ENCODE measurements at places on chromosomes 2 and 18.
A peak's percentile ranks its signal among the peaks of the same experiment; 100 is the strongest.

DNA sequence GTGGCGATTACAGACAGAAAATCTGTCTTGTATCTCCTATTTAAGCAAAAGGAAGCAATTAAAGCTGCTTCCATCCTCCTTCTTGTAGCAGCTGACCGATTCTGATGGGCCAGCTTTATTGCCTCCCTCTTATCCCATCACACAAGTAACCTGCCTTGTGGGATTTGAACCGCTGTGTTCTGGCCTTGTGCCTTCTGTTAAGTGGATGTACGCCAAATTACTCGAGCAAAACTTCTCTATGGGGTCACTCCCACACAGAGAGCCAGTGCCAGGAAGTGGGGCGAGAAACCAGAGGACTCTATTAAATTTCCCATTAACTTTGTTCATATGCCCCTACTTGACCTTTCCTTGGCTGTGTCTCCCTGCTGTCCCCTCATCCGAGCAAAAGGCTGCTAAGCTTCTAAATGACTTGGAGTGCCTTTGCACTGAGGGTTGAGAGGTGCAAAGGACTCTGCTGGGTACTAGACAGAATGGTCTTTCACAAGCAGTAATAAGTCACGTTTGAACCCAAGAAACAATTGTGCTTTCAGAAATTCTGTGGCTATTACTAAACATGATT is 672.5 kb downstream of the MBD2 start:
- DNase-seq: no peak

- no peak for DNase-seq
Observed at GRCh38 chr2:168482952-168483831, 27.1 kb downstream of the CERS6 start.

DNA sequence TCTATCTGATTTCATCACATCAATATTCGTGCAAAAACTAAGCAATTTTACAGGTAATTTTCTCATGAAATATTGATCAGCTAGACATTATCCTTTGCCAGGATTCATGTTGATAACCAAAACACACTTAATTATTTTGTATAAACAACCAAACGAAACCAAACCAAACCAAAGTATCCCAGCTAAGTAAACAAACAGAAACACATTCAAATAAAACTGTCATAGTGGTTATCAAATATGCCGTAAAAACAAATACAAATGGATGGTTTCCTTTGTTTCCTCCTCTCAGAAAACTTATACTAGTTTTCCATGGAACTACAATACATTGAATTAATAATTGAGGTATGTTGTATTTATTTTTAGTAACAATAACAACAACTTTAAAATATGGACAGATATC is 777.4 kb downstream of the DSC3 start:
- no peak for DNase-seq

DNA sequence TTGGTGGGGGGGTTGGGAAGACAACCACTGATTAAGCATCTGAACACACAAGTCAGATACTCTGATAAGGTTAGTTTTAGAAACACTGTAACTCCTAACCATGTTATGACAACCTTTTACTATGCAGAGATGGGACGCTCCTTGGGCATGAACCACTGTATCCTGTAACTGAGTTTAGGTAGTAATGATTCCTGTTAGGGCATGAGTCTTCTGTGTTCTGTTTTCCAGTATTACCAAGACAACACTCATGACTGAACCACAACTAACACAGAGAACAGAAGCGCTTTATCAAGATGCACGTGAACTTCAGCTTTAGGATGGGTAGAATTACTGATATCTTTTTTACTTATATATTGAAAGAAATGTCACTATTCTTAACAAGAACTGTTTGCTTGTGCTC is 14.1 kb upstream of the CREB1 start:
- no peak for DNase-seq

DNA sequence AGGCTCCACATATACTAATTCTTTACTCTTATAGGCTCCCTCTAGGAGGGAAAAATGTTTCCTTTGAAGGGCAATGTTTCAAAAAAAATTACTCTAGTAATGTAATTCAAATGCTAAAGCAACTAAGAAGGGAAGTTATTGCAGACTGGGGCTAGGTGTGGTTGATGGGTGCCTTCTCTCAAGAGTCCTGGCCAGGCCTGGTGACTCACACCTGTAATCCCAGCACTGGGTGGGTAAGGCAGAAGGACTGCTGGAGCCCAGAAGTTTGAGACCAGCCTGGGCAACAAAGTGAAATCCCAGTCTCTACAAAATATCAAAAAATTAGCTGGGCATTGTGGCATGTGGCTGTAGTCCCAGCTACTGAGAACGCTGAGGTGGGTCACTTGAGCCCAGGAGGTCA is 31.2 kb upstream of the CDKL4 start:
- no peak for DNase-seq

DNA sequence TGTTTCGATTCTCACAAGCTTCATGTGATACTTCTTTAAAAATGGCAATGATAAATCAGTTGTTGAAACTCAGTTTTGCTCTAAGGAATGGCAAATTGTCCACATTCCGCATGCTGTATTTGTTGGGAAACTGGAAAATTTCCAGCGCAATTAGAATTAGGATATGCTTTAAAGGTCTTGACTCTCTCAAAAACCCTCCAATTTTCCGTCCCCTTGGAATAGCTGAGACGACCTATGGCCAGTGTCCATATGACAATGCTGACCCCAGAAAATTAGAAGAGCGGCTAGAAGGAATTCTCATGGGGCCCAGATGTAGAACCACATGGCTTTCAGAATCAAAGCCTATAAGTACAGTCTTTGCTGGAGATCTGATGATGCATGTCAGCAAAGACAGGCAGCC is 170.8 kb downstream of the TMEM18 start:
- DNase-seq: no peak

- DNase-seq: no peak
Observed at GRCh38 chr18:50819027-50819727, 639 bp downstream of the MRO start.

DNA sequence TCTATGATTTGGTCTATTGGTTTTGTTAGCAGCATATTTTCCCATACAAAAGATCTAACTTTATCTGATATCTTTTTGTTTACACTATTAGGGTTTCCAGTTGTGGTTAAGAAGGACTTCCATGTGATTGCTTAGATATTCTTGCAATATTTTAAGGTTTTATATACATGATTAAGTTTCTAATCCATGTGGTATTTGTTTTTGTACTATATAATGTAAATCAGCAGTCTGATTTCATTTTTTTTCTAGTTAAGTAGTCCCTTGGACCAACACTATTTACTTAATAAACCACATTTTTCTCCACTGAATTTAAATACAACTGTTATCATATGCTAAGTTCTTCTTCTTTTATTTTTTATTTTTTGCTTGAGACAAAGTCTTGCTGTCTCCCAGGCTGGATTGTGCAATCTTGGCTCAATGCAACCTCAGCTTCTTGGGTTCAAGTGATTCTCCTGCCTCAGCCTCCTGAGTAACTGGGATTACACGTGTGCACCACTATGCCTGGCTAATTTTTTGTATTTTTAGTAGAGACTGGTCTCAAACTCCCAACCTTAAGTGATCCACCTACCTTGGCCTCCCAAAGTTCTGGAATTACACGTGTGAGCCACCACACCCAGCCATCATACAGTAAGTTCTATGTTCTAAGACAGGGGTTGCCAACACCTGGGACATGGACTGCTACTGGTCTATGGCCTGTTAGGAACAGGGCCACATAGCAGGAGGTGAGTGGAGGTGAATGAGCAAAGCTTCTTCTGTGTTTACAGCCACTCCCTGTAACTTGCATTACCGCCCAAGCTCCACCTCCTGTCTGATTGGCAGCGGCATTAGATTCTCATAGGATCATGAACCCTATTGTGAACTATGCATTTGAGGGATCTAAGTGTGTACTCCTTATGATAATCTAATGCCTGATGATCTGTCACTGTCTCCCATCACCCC is 58.5 kb upstream of the RAB27B start:
- no peak for DNase-seq

DNA sequence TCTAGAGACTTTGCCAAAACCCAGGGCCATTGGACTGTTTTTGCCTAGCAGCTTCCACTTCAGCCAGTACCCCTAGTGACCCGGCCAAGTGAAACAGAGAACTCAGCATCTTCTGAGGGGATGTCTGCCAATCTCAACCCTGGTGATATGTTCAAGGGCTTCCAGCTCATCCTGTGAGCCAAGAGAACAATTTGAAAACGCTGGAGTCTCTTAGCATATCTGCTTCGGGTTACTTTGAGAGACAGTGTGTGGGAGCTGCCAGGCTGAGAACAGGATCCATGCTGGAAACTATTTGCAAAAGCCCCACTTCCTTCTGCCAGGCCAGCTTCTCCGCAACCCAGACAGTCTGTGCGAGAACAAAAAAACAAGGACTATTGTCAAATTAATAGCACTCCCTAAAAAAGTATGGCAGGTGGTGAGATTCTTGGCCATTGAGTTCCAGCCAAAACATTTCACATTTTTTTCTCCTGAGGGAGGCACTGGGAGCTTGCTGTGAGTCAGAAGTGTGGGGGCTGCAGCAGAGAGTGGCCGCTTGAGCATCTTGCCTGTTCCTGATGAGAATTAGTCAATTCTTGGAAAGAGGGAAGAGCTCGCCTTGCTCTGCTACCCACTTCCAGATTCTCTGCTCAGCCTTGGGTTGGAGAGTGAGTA is 395.6 kb upstream of the TRIB2 start:
- DNase-seq: peak; percentile 70

GRCh38 chr2:132595693-132596092 is 74.3 kb downstream of the LYPD1 start:
- DNase-seq: no peak

GRCh38 chr2:45626387-45627221 is 15.5 kb upstream of the SRBD1 start:
- no peak for DNase-seq

GRCh38 chr2:168165985-168166901 is 81.2 kb downstream of the STK39 start:
- DNase-seq: no peak

GRCh38 chr18:62280058-62280457 is 45.1 kb upstream of the TNFRSF11A start:
- no peak for DNase-seq

GRCh38 chr2:128552141-128552805 is 233.6 kb upstream of the HS6ST1 start:
- DNase-seq: no peak

GRCh38 chr18:44824884-44825283 is 144.2 kb downstream of the SETBP1 start:
- no peak for DNase-seq

GRCh38 chr2:218343591-218343990 is 13.1 kb upstream of the CATIP start:
- DNase-seq: no peak

GRCh38 chr2:110677080-110677479 is 783 bp downstream of the BUB1 start:
- DNase-seq: no peak

DNA sequence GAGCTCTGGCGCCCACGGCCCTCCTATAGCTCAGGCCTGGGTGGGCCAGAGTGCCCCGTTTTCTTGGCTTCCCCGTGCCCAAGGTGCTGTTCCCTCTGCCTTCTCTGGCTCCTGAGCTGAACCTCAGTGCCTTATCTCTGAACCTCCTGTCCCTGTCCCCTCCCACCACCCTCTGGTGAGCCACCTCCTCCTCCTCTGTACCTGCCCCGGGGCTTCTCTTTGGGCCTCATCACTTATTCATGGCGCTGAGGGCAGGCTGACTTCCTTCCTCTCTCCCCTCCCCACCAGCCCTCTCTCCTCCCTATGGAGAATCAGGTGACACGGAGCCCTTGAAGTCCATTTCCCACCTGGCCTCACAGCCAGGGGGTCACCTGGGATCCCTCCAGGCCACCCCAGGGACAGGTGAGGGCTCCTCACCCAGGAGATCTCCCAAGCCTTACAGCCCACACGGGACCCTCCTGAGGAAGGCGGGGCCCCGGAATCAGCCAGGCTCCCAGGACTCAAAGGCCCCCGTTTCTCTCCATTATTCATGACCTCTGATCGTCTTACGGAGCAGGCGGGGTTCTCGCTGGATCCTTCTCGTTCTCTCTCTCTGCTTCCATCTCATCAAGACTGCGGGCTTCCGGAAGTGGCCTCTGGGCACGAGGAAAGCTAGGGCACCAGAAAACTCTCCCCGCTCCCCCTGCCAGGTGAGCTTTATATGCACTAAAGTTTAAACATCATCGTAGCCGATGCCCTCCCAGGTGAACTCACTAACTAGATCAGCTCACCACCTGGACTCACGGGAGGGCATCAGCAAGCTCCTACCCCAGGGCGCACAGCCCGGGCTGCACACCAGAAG is at the start of gene LOXHD1:
Gene LOXHD1 (minus strand): TSS at position 106 of the 841 bp plus-strand sequence. CDS start 187 bp downstream, outside the sequence.
- no peak for DNase-seq

DNA sequence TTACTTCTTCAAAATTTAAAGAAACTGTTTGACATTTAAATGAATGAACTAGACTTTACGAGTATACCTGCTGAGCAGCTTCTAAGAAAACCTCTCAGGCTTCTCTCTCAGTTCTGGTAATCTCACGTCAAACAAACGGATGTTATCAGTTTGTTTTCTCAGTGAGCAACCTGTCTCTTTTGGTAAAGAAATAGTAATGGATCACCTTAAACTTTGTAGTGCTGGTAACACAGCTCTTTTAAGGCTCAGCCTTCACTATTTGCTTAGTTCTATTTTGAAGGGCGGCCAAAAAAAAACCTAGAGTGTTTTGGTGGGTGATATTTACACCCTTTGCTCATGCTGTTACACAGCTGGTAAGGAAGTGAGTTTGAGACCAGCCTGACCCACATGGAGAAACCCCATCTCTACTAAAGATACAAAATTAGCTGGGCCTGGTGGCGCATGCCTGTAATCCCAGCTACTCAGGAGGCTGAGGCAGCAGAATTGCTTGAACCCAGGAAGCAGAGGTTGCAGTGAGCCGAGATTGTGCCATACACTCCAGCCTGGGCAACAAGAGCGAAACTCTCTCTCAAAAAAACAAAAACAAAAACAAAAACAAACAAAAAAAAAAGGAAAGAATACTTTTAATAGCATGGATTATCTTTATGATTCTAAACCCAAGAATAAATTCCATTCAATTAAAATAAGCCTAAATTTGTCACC is 15.9 kb downstream of the FN1 start:
- no peak for DNase-seq

DNA sequence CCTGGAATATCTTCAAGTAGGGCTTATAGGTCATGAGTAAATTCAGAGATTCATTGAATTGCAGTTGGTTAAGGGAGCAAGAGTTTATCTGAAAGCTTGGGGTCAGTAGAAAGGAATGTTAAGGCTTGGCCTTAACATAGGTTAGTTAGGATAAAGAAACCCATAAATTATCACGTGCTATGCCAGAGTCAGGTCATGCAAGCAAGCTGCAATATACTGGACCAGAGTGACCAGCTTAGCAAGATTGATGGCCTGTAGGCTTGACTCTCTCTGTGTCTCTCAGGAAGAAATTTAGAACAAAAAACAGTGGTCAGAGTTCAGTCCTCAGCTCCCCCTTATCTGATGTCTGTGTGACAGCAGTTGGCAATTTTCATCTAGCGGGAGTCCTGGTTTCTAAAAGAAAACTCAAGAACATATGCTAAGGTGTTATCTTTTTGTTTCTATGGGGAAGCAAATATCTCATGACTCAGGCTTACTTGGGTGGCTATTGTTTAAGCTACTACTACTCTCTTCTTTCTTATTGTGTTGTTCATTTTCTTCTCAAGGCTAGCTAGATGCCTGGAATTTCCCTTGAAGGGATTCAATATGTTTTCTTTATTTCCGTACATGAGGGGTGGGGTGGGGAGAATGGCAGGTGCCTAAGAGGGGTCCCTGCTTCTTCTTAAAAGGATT is 28.7 kb upstream of the MARCO start:
- no peak for DNase-seq
